Caudate nucleus (tissue), 63 donors: ENCODE measurements at places on chromosomes 3 and 15.

DNA sequence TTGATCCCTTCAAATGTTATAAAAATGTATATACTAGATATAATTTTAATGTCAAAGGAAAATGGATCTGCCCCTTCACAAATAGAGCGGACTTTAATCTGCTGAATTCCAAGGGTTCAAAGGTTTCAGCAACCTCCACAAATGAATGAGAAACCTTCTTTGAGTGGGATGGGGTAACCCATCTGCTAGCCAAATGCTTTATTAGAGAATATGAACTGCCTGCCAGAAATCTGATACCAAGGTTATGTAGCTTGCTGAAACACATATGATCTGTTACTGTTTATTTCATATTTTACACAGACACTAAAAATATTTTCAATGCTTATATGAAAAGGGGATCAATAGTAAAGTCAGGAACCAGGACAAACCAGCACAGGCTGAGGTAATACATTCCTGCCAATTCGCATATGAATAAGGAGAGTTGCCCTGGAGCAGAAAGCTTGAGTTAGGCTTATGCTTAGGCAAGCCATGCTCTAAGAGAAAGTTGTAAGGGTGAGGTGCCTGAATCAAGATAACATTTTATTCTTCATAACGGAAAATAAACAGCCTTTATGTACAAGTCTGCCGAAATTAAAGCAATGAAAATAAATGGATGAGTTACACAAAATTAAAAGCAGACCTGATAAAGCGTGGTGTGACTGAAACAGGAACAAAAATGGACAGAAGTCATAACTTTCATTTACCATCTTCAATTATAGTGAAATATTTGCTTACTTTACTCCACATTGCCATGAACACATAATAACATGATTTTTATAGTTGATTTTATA, 26.5 kb downstream of the PLOD2 start:
- DNase-seq: no peak

GRCh38 chr3:195441992-195442572, 738 bp downstream of the ACAP2 start:
- DNase-seq: peak; percentile 61

GRCh38 chr3:98754483-98754882, 8.7 kb upstream of the ST3GAL6 start:
- DNase-seq: no peak

GRCh38 chr3:154242766-154243165, 81.5 kb downstream of the DHX36 start:
- no peak for DNase-seq

DNA sequence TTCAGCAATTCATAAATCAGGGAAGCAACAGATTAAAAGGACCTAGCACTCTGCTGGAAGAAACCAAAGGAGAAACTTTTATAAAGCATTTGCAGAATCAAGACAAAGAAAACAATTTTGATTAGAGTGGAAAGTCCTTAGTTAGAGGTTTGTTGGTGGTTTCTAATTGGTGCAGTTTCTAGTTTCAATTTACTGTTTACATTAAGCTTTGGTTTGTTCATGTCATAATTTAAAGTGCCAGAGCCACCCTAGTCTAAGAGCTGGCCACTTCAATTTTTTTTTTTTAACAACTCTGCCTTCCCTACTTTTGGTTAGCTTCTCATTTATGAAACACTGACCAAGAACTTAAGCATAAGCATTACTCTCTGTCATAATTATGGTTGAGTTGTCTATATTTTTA, 1428.2 kb upstream of the GBE1 start:
- no peak for DNase-seq

DNA sequence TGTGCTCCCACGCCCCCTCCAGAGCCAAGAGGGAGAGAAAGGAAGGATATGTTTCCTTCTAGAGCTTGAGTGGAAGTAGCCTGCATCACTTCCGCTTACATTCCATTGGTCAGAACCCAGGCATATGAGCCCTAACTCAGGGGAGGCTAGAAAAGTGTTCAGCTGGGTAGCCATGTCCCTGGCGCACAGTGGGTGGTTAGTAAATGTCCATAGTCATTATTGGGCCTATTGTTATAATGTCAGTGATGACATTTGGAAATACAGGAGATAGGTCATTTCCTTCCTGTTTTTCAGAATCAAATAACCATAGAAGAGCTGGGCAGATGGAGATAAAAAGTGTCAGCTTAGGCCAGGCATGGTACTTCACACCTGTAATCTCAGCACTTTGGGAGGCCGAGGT, 27.3 kb downstream of the CD276 start:
- no peak for DNase-seq

GRCh38 chr3:176376531-176376930, 820.8 kb downstream of the TBL1XR1 start:
- DNase-seq: no peak

DNA sequence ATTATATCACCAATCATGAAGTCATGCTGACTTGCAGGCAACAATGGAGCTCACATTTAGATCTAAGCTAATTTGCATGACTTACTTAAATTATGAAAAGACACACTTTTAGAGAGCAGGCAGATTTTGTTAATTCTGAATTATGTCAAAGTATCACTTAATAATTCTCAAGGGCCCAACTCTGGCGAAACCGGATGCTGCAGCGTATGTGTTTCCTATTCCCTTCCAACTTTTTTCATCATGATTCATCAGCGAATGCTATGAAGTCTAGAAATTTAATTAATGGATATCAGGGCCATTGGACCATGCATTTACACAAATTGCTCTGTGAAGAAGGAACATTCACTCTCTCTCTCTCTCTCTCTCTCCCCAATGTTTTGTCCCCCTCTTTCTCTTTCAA, 63.5 kb upstream of the GOLGA8A start:
- no peak for DNase-seq

GRCh38 chr15:101063891-101064794, 145.0 kb downstream of the LRRK1 start:
- DNase-seq: no peak

DNA sequence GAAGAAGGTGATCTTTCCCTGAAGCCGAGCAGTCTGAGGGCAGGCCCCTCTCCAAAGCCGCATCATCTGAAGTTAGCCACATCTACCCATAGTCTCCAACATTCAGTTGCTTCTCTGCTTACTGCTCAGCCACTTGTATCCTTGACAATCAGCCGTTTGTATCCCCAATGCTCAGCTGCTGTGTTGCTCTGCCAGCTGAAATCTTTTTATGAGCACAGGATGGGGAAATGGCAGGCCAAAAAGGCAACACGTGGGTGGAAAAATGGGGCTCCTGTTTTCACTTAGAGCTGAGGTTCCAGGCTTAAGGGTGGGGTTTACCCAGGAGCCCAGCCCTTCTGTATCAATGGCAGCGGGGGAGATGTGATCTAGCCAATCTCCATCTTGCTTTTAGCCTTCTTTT, 36.3 kb downstream of the METTL6 start:
- no peak for DNase-seq

DNA sequence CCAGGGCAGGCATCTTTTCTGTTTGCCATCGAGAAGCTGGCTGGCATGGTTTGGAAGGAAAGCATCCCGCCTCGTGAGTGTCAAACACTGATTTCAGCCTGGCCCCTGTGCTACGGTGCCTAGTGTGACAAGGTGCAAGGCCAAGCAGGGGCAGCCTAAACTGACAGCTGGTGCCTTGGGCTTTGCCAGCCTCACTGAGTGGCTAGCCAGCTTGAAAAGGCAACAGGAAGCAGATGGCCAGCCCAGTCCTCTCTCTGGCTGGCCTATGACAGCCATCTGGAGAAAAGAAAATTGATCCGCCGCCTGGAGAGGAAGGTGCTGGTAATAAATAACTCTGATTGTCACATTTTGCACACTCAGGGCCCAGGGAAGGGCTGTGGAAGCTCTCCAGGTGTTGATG, 52.2 kb downstream of the C3orf85 start:
- DNase-seq: no peak

DNA sequence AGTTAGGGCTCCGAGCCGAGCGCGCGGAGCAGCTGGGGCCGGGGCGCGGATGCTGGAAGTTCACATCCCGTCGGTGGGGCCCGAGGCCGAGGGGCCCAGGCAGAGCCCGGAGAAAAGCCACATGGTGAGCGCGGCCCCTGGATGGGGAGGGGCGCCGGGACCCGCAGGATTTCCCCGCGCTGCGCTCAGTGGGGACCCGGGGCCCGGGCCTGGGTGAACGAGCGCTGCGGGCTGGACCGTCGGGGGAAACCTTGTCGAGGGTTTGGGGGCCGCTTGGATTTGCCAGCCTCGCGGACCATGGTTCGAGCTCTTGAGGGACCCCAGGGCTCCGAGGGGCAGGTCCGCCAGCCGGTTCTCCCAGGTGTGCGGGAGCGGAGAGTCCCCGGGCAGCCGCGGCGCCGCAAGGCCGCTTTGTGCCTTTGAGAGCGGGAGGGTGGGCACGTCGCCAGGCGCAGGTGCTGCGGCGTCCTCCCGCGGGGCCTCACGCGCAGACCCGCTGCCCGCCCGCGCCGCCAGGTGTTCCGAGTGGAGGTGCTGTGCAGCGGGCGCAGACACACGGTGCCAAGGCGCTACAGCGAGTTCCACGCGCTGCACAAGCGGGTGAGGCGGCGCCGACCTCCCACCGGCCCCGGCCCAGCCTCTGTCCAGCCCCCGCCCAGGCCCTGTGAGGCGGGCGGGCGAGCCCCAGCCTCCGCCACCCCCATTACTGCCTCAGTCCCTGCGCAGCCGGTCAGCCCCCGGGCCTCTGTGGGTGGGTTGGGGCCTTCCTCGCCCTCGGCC, at the start of gene SNX22:
SNX22 (plus strand) TSS at position 5 of the 780 bp plus-strand sequence; CDS start at position 50, 45 bp downstream.
- no peak for DNase-seq

DNA sequence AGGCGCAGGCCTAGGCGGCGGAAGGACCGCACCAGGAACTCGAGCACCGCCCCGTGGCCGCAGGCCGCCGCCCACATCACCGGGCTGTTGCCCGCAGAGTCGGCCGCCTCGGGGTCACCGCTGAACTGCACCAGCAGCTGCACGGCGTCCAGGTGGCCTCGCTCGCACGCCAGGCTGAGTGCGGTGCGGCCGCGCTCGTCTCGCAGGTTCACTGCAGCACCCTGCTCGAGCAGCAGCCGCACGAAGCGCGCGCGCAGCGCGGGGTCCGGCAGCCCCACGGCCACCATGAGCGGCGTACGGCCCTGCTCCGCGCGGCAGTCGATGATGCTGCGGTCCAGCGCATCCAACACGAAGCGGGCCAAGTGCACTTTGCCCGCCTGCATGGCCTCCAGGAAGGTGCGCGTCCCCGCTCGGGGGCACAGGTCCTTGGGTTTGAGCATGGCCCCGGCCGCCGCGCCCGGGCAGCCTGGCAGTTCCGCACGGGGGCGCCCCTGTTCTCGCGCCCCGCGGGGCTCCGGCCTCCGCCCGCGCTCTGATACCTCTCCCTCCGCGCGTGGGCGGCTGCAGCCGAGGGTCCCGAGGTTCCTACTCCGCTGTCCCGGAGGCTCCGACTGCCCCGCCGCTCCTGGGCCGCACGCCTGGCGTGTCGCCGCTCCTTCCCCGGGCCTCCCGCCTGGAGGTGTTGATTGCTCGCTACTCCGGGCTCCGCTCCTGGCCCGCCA, 556 bp downstream of the ANKRD63 start:
- no peak for DNase-seq

DNA sequence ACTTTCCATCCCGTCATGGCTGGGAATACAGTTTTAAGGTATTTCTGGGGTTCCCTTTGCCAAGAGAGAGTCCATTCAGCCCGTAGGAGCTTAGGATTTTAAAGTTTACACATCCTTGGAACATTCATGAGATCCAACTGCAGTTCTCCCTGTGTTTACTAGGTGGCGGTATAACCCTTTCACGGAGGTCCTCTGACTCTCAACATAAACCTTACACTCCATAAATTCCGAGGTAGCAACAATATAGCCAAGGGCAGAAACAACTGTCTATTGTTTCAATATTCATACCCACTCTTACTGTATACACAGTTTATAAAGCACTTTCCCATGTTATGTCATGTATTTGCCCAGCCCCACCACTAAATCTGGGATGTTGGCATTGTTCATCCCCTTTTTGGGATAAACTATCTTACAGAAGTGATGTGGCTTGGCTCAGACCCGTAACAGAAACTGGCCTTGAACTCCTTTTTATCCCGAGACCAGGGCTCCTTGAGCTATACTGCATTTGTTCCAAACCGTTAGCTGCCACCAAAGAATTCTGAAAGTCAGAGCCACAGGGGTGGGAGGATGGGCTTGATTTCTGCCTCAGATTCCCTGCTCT, 69.2 kb upstream of the COL6A5 start:
- DNase-seq: no peak

DNA sequence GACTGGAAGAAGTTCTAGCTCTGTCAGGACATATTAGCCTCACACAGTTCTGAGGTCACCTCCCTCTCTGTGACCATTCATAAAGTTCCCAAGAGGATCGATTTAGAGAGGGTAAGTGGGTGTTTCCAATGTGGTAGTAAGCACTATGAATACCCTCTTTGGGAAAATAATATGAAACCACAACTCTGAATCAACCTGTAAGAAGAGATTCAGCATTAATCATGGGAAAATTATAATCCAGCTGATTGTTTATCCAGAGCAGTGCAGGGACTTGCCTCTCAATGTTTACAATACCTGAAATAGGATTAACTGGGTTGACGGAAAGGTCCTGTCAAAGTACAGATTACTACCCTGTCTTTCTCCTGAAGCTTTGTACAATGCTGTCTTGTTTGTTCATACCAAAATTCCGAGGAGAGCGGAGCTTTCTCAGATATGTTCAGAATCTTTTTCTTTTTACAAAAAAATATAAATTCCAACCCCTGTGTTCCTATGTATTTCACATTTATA, 302.9 kb upstream of the DPPA4 start:
- no peak for DNase-seq

GRCh38 chr15:77010857-77011256, 15.9 kb downstream of the PSTPIP1 start:
- no peak for DNase-seq

DNA sequence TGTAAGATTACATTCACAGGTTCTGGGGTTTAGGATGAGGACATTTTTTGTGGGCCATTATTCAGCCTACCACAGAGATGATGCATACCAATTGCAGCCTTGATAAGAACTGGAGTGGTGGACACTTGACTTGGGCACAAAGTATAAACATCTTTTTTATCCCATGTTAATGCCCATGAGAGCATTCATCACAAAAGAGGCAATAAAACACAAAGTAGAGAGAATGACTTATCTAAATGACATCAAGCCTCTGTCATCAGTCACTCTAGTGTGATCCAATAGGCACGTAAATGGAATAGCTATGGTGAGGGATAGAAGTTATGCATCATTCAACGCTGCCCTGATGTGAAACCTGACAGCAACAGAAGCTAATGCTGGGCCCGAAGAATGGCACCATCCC, 25.8 kb downstream of the VEPH1 start:
- DNase-seq: no peak

DNA sequence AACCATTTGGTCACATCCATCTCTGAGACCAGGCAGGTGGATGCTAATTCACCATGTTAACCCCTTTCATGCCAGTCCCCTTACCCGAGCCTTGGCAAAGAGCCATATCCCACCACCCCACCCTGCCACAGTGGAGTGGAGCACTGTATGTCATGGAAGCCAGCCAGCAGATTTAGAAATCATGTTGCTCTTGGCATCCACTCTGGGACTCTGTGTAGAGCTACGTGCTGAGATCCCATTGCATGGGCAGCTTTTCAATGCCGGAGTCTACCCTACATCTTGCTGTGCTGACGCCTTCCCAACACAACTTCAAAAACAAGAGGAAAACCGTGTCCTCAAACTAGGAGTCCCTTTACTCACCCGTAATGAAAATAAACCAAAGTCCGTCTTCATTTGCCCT, 131.0 kb downstream of the NTRK3 start:
- DNase-seq: no peak

GRCh38 chr3:138360869-138361525, 12.6 kb downstream of the MRAS start:
- no peak for DNase-seq
